ENCODE measurements at places on chromosomes 5 and 9.

GRCh38 chr5:137651022-137651421 lies 84.9 kb downstream of the KLHL3 start:
- DNase-seq, result no peak

DNA sequence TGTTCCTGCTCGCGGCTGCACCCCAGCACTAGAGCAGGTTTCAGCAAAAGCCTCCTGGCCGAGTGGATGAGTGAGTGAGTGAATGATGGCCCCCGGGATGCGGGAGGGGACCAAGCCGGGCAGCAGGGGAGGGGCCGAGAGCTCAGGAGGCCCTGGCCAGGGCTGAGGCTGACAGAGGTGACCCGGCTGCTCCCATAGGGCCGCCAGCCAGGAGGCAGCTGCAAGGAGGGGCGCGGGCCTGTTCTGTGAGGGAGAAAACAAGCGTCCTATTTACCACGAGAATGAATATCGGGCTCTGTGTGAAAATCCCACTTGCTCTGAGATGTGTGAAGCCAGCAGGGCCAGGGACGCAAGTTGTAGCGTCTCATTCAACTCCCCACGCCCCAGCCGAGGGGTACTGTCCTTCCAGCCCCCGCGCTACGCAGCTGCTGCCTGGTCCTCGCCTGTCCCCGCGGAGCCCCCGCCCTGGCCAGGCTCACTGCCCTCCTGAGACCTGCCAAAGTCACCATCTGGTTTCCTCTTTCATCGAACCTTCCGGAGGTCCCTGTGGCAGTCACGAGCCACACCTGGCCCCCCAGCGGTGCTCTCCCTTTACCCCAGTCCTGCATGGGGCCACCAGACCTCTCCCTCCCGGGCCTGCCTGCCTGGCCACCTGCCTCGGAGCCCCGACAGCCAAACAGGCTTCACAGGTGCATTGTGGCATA lies 38.8 kb downstream of the RASGEF1C start:
- no peak for DNase-seq

- DNase-seq, result no peak
Measured at GRCh38 chr9:88791105-88791805, 200.0 kb upstream of the S1PR3 start.

DNA sequence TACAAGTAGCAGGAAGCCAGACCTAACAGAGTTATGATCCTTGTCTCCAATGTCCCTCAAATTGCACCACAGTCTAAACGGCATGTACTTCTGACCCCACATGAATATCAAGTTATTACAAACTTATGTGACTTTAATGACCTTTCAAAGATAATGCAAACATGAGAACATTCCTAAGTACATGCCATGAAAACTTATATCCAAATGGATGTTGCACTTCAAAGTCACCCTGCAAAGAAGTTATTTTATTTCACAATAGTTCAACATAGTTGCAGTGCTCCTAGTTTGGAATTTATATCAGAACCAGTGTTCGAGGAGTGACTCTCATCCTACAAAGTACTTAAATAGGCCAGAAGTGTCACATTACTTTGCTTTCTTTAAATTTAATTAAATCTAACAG lies 41.2 kb upstream of the ITGA1 start:
- no peak for DNase-seq

DNA sequence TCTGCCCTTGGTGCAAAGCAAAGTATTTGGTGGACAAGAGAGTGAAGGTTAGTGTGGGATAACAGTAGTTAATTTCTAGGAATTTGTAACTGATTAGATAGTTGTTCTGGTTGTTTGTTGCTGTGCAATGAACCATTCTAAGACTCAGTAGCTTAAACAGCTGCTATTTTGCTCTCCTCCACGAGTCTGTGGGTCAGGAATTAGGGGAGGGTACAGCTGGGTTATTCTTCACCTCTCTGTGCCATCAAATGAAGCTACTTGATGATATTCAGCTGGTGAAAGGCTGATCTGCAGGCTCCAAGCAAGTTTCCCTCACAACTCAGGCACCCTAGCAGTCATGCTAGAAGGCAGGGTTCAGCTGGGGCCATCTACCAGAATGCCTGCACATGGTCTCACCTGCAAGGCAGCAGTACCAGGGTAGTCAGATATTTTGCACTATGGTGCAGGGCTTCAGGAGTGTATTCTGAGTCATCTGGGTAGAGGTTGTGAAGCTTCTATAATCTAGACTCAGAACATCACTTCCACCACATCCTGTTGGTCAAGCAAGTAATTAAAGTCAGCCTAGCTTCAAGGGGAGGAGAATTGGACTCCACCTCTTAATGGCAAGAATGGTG lies 159.5 kb upstream of the SLC28A3 start:
- no peak for DNase-seq

- no peak for DNase-seq
Measured at GRCh38 chr5:9233712-9234111, 312.2 kb downstream of the SEMA5A start.

DNA sequence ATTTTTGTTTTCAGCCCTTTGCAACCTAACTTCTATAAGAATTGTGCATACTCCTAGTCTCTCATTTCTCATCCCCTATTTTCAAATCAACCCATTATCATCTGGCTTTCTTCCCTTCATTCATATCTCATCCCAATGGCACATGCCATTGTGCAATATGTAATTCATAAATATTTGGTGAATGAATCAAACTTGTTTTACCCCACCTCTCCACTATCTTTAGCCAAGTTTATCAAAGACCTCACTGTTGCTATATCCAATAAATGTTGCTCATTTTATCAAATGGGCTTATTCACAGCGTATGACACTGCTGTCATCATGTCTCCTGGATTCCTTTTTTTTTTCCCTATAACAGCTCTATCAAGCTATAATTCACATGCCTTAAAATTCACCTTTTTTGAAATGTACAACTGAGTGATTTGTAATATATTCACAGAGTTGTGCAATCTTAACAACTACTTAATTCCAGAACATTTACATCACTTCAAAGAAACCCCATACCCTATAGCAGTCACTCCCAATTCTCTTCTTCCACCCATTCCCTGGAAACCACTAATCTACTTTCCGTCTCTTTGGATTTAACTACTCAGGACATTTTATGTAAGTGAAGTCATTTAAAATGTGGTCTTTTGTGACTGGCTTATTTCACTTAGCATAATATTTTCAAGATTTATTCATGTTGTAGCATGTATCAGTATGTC lies 214.4 kb upstream of the PAPPA start:
- DNase-seq, result no peak

DNA sequence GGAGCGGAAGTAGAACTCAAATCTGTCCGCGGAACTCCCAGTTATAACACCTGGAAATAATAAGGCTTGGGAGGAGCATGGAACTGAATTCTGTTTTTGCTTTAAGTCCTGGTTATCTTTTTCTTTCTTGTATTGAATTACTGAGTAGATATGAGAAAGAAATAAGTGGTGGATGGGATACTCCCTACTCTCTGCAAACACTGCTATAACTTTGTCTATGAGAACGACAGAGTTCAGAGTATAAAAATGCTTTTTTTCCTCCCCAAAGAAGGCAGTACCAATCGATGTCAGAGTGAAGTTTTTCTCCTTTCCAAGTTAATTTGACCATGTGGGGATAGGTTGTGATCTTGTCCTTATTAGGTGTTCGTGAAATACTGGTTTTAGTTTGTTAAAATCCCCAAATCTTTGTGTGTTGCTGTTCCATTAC lies 1.2 kb downstream of the RIC1 start:
- no peak for DNase-seq

GRCh38 chr5:36778336-36778735 lies 98.2 kb upstream of the NIPBL start:
- DNase-seq, result no peak

GRCh38 chr9:76926846-76927245 lies 20.9 kb upstream of the PRUNE2 start:
- DNase-seq, result no peak

- no peak for DNase-seq
Measured at GRCh38 chr9:6194934-6195333, 20.7 kb upstream of the IL33 start.

DNA sequence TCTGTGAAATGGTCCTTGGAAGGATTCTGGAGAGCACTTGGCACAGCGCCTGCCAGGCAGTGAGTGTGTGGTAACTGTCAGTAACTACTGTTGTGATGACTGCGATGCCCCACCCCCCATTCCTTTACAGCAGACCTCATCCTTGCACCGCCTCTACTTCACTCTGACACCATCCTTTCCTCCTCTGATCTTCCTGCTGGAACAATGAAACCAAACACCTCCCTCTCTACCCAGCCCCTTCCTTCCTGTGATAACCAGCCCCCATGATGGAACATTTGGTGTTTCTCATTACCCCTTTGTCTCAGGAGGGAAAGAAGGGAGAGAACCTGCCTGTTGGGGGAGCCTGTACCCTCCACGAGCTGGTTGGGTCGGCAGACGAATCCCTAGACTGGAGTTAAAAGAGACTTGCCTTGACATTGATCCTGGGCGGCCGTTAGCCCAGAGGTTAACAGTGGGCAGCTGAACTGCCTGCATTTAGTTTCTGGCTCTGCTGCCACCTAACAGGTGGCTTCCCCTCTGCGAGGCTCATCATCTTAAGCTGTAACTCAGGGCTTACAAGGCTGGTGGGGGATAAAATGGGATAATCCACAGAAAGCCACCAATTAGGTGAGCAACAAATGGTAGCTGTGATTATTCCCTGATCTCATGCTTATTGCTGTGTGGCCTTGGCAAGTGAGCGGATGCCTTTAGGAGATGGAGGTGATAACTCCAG lies 34.2 kb upstream of the GRPEL2 start:
- DNase-seq, result no peak

- no peak for DNase-seq
Measured at GRCh38 chr9:127927201-127927987, 3.2 kb downstream of the PIP5KL1 start.

GRCh38 chr9:75552941-75553340 lies 337.5 kb upstream of the PCSK5 start:
- DNase-seq, result no peak

DNA sequence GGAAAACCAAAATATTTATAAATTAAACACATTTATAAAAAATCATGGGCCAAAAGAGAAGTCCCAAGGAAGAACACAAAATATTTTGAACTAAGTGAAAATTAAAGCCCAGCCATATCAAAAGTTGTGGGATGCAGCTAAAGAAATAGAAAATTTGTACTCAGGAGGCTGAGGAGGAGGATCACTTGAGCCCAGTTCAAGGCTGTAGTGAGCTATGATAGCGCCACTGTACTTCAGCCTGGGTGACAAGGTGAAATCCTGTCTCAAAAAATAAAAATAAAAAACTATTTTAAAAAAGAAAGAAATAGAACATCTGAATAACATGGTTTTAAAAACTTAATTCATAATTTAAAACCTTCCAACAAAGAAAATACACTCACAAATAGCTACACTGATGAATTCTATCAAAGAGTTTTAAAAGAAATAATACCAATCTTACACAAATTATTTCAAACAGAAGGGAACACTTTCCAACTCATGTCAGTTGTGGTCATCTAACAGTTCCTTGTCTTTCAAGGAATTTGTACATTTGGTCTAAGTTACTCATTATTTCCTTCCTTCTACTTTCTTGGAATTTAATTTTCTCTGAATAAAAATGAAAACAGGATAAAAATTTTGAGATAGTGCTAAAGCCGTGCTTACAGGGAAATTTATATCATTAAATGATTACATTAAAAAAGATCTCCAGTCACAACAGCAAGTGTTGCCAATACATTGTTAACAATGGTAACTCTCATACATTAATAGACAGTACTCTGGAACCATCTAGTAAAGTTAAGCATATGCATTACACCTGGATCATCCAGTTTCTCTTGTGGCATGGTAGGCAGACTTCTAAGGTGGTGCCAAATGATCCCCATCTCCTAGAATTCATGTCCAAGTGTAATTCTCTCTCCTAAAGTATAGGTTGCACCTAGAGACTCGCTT lies 17.8 kb downstream of the PTBP3 start:
- DNase-seq, result no peak

GRCh38 chr5:168819004-168819621 lies 239.9 kb upstream of the PANK3 start:
- no peak for DNase-seq

- DNase-seq, result no peak
Measured at GRCh38 chr9:129253803-129254381, 75.8 kb upstream of the IER5L start.

DNA sequence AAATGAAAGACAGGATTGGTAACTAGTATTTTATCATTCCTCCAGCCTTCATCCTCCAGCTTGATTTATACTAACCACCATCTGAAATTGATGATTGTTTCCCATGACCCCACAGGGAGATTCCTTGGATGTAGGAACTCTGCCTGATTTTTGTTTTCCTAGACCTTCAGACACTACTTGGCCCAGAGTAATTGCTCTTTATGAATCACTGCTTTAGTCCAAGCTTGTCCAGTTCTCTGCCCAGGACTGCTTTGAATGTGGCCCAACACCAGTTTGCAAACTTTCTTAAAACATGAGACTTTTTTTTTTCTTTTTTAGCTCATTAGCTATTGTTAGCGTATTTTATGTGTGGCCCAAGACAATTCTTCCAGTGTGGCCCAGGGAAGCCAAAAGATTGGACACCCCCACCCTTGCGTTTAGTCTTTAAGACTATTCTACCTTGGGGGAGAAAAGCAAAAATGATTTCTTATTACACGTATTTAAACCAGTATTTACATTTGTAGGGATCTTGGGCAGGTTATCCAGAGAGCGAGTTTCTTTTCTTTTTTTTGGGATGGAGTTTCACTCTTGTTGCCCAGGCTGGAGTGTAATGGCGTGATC lies 18.4 kb downstream of the BASP1 start:
- no peak for DNase-seq

GRCh38 chr9:91162784-91163443 lies 198.8 kb downstream of the AUH start:
- DNase-seq, result no peak

- no peak for DNase-seq
Measured at GRCh38 chr5:76403766-76404222, 709 bp downstream of the IQGAP2 start.

DNA sequence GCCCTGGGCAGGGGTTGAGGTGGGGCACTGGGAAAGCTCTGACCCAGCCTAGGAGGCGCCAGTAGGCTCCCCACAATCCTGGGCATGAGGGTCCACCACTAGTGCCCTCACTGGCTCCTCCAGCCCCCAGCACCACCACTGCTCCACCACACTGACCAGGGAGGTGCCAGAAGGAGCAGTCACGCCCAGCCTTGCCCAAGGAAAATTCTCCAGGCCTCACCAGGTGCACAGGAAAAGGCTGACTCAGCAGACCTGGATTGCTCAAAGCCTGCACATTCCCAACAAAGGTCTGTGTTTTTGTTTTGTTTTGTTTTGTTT lies 62.9 kb downstream of the ZNF354C start:
- DNase-seq, result no peak

DNA sequence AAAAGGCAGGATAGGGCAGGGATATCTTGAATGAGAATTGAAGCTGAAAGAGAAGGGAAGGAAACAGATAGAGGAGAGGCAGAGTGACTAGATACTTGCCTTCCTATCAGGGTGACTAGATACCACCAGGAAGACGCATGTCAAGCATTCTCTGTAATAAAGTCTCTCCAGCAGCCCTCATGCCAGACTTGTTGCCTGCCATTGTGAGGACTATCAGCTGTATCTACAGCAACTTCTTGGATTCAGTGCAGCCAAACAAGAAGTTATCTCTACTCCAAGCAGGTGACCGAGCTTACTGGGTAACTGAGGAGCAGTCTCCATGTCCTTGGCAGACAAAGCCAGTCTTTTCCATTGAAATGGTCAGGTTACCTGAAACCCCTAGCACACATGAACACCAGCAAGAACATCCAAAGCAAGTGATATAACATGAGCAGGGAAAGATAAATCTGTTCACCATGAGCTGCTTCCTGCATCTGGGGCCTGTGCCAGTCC lies 9.3 kb downstream of the SH3RF2 start:
- no peak for DNase-seq
